ENCODE measurements at places on chromosomes 6 and 20. TPM values are rescaled to one million over a fixed set of nuclear protein-coding genes. Genes with fewer than 3 reads are reported as not detected.

GRCh38 chr6:85498596-85499258 lies 48.8 kb downstream of the NT5E start:
- DNase-seq: no peak

DNA sequence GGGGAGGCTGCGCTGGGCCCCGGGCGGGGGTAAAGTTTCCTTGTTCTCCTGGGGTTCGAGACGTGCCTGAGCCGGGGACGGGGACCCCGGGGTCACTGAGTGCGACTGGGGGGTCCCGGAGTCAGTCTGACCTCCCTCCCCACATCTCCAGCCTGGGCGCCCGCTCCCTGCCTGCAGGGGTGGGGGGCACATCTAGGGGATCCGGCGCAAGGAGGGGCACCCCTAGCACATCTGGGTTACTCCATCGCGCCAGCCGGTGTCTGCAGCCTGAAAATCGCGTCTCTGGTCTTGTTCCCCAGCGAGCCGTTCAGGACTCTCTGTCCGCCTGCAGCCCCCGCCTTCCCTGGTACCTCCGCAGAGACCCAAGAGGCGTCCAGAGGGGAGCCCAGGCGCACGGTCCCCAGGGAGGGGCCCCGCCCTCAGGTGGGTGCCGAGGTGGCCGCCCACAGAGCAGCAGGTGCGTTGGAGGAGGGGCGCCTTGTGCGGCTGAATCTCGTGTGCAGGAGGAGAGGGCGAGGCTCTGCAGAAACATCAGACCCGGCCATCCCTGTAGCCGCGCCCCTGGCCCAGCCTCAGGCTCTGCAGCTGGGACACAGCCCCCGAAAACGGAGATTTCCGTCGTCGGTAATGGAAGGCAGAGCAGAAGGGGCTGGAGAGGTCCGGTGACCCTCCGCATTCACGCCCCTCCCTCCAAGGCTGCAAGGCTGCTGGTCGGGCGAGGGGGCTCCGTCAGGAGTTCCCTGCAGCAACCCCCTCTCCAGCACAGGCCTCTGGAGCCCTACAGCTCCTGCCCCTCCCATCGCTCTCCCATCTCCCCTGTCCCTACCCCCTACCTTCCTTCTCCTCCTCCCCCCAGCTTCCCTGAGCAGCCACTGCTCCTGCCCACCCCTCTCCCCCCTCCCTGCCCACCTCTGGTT lies 628 bp upstream of the CHRNA4 start:
- peak; percentile 71 for DNase-seq

- DNase-seq: peak; percentile 45
Observed at GRCh38 chr6:109344226-109344625, 38.0 kb downstream of the CD164 start.

GRCh38 chr6:150732765-150733539 lies 132.6 kb upstream of the MTHFD1L start:
- no peak for DNase-seq

- no peak for DNase-seq
Observed at GRCh38 chr6:136752554-136752953, 39.7 kb downstream of the MAP3K5 start.

GRCh38 chr20:41670631-41671030 lies 52.5 kb upstream of the CHD6 start:
- DNase-seq: no peak

DNA sequence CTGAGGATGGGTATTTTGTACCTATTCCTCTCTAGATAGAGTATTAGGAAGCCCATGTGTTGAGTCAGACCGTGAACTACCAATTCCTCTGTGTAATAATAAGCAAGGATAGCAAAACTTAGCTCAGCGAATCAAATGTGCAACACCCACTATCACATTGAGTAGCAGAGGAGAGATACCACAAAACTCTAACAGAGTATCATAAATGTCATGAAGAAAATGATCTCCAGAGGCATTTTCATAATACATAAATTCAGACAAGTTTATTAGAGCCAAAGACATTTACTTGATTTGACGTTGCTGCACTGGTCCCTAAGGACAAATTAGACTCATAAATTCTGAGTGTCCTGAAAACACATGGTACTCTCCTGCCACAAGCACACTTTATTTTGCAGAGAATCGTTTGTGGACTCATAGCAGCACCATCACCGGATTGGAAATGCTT lies 245.2 kb downstream of the HAO1 start:
- peak; percentile 18 for DNase-seq

DNA sequence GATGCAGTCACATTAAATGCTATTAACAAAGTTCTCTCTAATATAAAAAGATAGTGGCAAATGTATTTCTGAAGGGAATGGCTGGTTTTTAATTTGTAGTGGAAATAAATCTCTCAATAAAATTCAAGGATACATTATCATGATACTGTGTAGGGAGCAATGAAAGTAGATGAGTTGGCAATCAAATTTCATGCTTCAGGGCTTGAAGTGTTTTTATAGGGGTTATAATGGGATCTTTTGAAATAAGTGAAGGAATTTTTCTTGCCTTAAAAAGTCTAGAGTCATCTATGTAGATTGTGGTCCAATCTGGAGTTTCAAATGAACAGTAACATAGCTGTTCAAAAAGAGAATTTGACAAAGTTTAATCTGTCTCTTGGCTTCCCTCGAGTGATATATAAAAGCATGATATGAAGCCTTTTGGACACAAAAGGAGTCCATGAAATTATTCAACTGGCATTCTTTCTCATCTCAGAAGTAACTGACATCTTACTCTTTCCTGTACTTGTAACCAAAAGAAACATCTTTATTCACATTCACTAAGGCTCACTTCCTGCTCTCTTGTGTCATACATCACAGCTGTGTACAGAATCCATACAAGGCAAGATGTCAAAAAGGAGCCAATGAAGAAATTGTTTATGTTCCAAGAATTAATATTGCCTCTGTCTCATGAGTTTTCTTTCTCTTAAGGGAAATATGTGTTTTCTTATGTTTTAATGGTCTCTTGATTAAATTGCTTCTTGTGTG lies 591.0 kb upstream of the GJE1 start:
- DNase-seq: peak; percentile 11

DNA sequence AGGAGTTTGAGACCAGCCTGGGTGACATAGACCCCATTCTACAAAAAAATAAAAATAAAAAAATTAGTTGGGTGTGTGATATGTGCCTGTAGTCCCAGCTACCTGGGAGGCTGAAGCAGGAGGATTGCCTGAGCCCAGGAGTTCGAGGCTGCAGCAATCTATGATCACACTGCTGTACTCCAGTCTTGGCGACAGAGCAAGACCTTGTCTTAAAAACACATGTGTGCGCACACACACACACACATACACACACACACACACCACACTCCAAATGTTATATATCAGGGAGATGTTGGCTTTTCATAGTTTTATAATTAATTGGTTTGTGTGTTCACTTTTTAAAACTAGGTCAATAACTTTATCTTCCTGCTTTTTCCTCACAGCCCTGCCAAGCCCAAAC lies 110.5 kb downstream of the RTN4IP1 start:
- no peak for DNase-seq

- DNase-seq: no peak
Observed at GRCh38 chr6:17536586-17536985, 63.5 kb upstream of the FAM8A1 start.

DNA sequence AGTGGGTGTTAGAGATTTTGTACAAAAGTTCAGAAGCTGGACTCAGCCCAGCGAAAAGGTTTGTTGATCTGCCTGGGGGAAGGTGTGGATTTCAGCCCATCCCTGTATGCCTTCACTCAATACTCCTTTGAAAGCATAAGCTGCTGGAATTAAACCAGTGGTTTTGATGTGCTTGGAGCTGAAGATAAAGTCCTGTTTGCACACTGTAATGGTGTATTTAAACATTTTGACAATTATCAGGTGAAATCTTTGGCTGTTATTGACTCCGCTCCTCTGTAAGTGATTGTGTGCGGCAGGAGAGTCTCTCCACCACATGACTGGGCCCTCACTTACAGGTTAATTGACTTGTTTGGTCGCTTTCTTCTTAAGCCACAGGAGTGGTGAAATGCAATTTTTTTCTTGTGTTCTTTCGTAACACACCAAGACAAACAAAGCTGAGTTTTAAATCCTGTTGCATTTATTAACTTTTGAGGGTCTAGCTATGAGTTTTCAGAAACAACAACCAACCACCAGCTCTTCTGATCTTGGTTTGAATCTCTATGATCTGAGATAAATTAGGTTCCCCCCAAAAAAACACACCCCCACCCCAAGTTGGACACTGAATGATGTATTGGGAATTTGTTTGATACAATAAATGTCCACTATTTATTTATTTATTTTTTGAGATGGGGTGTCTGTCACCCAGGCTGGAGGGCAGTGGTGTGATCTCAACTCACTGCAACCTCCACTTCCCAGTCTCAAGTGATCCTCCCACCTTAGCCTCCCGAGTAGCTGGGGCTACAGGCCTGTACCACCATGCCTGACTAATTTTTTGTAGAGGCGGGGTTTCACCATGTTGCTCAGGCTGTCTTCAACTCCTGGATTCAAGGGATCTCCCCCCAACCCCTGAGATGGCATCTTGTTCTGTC lies 46.3 kb upstream of the NCOA3 start:
- no peak for DNase-seq

- no peak for DNase-seq
Observed at GRCh38 chr20:45752746-45753145, 30.6 kb downstream of the SPINT4 start.

DNA sequence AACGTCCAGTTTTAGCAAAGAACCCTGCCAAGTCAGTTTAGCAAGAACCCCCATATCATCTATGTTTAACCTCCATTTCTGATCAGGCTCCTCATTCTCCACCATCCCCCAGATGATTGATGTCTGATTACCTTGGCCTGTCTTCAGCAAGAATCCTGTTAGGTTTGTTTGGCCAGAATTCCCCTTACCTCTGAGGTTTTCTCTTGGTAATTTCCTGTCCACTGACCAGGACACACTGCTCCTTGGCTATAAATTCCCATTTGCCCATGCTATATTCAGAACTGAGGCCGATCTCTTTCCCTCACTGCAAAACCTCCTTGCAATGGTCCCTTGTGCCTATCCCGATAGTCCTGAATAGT lies 27.0 kb downstream of the ZNF311 start:
- no peak for DNase-seq

- DNase-seq: no peak
Observed at GRCh38 chr6:83270971-83271719, 78.0 kb downstream of the RWDD2A start.

DNA sequence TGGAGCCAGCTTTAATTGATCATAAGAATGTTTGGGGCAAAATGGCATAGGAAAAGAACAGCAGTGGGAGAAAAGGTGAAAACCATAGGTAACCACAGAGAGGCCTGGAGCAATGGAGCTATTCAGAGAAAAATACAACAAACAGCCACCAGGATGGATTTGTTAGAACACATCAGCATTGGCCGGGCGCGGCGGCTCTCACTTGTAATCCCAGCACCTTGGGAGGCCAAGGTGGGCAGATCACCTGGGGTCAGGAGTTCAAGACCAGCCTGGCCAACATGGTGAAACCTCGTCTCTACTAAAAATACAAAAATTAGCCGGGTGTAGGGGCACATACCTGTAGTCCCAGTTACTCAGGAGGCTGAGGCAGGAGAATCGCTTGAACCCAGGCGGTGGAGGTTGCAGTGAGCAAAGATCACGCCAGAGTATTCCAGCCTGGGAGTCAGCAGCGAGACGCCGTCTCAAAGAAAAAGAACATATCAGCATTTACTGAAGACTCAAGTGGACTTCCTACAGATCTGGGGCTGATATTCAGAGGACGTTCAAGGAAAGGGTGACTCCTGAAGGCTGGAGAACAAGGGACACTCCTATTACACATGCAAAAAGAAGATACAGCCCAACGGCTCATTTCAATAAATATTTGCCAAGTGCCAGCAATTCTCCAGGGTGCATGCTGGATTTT lies 20.2 kb downstream of the SNHG17 start:
- DNase-seq: no peak

DNA sequence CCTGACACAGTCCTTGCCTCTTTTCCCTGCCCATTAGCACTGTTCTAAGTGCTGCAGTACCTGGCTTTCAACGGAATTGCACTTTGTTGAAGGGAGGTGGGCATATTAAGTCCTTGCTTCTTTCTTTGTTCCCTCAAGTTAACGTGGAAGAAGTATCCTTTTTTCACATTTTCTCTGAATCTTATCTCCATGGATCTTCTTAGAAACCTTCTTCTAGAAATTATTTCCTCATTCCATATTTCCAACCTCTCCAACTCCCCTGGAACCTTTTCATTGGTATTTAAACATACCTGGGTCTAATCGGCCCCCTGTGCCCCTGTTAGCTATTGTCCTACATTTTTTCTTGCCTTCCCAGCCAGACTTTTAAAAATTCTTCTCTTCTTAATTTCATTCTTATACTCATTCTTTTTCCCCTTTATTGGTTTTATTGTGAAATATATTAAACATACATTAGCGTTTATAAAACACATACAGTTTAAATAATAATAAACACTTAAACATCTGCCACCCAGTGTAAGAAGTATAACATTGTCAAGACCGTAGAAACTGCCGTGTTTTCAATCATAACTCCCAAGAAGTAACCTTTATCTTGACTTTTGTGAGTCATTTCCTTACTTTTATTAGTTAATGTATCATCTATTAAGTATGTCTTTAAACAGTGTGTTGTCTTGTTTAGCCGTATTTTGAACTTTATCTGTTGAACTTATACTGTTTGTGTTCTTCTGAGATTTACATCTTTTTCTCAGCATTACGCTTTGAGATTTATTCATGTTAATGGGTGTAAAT lies 118.2 kb downstream of the CDKAL1 start:
- no peak for DNase-seq

GRCh38 chr6:53440336-53440945 lies 91.7 kb upstream of the ELOVL5 start:
- DNase-seq: no peak

GRCh38 chr6:118350881-118351430 lies 197.1 kb upstream of the PLN start:
- DNase-seq: no peak

The CST3 gene
- 852 TPM for total RNA-seq

The CTCFL gene
- total RNA-seq: not detected

The PTK7 gene
- 55.2 TPM for total RNA-seq

The OR2H1 gene
- not detected for total RNA-seq

The FAM50B gene
- total RNA-seq: 13.2 TPM

The BLCAP gene
- total RNA-seq: 76.1 TPM

The SMPDL3A gene
- 10.7 TPM for total RNA-seq

Measured in kidney (tissue), 22 donors.